Activated CD4-positive, alpha-beta T cell treated with anti-CD3 and anti-CD28 coated beads, Interleukin-2, amount 50 U/mL, for 24 hours (primary cell): ENCODE measurements at places on chromosomes 16 and 17.

DNA sequence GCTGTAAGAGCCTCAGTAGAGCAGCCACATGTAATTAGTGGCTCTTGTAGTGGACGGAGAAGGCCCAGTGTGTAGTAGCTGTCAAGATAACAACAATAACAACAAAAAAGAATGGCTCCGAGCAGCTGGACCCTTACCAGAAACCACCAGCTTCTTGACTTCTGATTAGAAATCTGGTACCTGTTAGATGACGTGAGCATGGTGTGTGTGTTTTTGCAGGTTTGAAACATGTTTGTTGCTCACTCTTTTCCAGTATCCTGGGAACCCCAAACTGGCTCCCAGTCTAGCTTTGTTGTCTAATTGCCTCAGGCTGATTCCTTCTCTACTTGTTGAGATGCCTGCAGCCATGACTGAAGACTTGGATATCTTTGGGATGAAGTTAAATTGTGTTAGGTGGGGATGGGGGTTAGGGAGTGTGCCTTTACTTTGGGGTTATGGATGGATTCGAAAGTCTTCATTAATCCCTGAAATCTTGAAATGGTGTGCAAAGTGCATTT lies 21.0 kb downstream of the IGF2BP1 start:
- no peak for DNase-seq

- DNase-seq, result no peak
These were observed 4.4 kb upstream of the SNX29 start for GRCh38 chr16:11972128-11972527.

GRCh38 chr17:10136258-10136981 lies 62.0 kb downstream of the GAS7 start:
- no peak for DNase-seq

DNA sequence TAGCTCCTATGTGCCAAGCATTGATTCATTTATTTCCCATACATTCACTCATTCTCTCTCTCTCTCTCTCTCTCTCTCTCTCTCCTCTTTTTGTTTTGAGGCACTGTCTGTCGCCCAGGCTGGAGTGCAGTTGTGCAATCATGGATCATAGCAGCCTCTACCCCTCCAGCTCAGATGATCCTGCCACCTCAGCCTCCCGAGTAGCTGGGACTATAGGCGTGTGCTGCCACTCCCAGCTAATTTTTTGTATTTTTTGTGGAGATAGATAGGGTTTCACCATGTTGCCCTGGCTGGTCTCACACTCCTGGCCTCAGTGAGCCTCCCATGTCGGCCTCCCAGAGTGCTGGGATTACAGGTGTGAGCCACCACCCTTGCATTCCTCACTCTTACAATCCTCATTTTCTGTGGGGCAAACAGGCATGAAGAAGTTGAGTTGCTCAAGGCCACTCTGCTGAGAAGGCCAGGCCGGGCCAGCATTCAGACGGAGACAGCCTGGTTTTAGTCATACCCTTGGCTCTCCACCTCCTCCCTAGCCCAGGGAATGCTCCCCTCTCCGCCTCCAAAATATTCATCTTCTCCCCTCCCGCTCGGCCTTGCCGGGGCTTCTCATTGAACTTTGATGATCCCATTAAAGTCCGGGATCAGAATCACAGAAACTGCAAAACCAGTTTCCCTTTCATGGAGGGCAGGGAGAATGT lies 765 bp upstream of the PRM2 start:
- no peak for DNase-seq

- DNase-seq, result no peak
These were observed 132.3 kb downstream of the TRIM37 start for GRCh38 chr17:58974354-58974753.

DNA sequence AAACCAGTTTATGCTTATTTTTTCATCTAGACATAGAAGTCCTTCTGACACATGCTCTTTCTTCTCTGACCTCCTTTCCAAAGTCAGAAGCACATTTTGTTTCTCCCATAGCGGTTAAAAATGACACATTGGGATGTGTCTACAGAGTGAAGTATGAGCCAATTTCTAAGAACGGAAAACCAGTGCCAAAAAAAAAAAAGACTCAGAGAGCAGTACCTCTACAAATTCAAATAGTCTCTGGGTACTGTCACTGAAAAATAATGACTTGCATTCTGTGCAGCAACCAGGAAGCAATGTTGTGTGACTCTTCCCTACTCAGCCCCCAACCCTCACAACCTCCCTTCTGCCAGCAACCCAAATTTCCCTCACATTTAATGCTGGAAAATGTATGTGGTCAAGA lies 145.5 kb upstream of the PMFBP1 start:
- no peak for DNase-seq

GRCh38 chr16:54645345-54645744 lies 285.3 kb upstream of the IRX5 start:
- DNase-seq, result no peak

- no peak for DNase-seq
These were observed 239.3 kb upstream of the C16orf82 start for GRCh38 chr16:26827386-26827785.

DNA sequence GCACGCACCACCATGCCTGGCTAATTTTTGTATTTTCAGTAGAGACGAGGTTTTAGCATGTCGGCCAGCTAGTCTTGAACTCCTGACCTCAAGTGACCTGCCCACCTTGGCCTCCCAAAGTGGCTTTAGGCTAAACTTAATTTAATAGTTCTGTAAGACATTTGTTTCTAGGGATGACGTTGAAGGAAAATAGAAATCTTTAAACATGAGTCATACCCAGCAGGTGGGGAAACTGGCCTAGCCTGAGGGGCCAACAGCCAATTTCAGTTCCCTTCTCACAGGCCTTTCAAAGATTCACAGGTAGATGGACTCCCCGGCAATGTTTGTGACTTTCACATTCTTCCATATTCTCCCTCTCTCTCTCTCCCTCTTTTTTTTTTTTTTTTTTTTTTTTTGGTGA lies 18.1 kb upstream of the ITPRIPL2 start:
- no peak for DNase-seq

DNA sequence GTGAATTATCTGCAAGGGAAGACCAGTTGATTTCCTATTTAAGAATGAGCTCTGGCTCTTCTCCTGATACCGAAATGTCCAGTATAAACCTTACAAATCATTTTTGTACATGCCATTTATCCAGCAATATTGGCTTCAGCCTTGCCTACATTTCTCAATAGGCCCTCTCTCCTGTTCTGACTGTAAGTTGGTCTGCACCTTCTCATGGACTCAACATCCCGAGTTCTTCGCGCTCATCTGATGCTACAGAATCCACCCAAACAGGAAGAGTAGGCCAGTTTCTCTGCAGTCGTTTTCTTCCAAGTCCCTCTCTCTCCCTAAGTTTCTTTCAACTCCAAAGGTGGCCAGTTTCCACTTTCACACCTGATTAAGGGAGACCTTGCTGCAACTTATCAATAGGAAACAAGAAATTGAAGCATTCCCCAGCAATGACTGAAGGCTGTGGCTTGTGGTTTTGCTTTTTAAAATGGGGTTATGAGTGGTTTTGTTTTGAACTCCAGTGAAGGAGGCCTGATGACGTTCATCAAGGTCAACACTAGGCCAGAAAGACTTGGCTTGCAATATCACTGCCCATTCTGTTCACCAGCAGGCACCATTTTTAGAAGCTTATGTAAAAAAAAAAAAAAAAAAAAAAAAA lies 383.0 kb downstream of the MAF start:
- DNase-seq, result no peak

GRCh38 chr16:65136681-65137080 lies 14.8 kb upstream of the CDH11 start:
- no peak for DNase-seq

DNA sequence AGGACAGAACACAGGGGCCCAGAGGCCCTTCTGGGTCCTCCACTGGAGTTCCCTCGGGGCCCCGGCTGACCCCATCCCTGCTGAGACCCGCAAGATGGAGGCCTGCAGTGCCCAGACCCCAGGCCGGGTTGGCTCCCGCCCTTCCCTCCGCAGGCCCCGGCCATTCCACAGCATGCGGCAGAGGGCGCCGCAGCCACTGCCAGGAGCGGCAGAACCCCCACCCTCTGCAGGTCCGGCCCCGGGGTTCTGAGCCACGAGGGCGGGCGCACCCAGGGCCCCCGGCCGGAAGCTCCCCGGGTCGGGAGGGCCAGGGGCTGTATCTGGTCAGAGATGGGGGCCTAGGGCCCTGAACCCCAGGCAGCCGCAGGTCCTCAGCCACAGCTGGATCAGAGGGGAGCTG lies 2.4 kb upstream of the PERCC1 start:
- peak; percentile 24 for DNase-seq

DNA sequence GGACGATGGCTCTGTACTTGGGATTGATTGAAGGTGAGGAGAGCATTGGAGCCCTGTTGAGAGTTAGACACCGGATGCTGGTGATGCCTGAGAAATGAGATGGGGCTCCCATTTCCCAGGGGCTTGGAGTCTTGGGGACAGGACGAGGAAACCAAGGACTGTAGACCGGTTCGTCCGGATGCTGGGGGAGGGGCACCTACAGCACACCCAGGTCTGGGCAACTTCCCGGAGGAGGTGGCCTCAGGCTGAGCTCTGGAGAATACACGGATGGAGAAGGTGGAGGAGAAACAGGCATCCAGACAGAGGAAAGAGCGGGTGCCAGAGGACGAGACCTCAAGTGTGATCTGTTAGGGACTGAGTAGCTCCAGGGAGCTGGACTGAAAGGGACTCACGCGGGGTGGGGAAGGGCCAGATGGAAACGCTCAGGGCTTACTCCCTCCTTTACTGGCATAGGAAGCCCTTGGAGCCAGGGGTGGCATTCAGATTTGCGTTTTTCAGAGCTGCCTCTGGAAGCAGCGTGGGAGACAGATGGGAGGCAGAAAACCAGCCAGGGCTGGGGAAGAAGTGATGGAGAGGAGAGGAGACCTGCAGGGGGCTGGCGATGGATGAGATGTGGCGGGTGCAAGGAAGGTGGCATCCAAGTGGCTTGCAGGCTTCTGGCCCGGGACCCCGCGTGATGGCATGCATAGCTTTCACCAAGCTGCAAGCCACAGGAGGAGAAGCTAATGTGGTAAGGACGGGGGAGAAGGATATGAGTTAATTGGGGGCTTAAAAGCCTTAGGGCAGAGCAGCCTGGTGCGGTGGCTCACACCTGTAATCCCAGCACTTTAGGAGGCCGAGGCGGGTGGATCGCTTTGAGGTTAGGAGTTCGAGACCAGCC lies 8.3 kb downstream of the C1QTNF1 start:
- no peak for DNase-seq

GRCh38 chr17:78072961-78073360 lies 55.6 kb downstream of the TMC6 start:
- DNase-seq, result no peak

DNA sequence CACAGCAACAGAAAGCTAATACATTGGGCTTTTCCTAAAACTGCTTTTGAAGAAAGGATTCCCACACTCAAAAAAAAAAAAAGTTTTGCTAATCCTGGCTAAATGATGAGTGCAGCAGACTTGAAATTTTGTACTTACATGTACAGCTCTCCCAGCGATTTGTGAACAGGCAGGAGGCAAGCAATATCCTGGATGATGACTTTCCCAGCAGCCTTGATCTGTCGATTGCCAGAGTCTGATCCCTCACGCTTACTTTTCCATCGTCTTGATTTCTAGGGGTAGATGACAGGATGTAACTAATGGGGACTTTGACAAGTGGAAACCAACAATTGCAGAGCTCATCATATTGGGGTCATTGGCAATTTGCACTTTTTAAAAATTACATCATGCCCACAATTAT lies 91.4 kb downstream of the WDR59 start:
- no peak for DNase-seq

DNA sequence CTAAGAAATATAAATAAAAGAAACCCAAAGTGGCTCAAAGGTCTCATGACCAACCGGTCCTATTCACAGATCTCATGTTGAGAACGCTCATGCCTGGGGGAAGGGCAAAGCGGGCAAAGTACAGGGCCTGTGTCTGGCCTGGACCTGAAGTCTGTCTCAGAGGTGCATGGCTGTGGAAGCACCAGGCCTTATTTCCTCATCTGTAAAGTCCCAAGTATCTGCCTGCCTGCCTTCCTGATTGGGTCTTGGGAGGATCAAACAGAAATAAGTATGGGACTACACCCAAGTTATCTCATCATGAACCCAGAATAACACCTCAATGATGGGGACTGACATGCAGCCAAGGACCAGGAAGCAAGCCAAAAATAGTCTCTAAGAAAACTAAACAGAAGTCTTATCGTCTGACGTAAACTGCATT lies 14.2 kb downstream of the AXIN2 start:
- DNase-seq, result no peak

GRCh38 chr16:82063456-82064082 lies 28.5 kb downstream of the HSD17B2 start:
- no peak for DNase-seq

- no peak for DNase-seq
These were observed 14.6 kb downstream of the NUDT7 start for GRCh38 chr16:77736879-77737278.

GRCh38 chr17:62816282-62816839 lies 8.2 kb upstream of the MARCHF10 start:
- no peak for DNase-seq

- DNase-seq, result no peak
These were observed 9.4 kb downstream of the WNT3 start for GRCh38 chr17:46809110-46809571.

- no peak for DNase-seq
These were observed 46.1 kb downstream of the ZNRF1 start for GRCh38 chr16:75044800-75045361.

GRCh38 chr16:27499659-27500055 lies 50.1 kb downstream of the GTF3C1 start:
- DNase-seq, result no peak

DNA sequence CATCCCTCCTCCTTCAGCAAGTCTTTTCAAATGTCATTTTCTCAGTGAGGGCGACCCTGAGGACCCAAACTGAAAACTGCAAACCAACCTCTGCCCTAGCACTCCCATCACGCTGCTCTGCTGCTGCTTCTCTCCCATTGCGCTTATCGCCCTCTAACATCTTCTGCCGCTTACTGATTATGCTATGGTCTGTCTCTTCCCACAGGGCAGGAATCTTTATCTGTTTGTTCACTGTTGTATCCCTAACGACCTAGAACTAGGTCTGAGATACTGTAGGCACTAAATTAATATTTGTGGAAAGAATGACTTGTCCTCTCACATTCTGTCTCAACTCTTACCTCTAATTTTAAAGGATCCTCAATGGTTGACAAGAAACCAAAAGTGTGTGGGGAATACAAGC lies 12.5 kb downstream of the ZSCAN32 start:
- no peak for DNase-seq

DNA sequence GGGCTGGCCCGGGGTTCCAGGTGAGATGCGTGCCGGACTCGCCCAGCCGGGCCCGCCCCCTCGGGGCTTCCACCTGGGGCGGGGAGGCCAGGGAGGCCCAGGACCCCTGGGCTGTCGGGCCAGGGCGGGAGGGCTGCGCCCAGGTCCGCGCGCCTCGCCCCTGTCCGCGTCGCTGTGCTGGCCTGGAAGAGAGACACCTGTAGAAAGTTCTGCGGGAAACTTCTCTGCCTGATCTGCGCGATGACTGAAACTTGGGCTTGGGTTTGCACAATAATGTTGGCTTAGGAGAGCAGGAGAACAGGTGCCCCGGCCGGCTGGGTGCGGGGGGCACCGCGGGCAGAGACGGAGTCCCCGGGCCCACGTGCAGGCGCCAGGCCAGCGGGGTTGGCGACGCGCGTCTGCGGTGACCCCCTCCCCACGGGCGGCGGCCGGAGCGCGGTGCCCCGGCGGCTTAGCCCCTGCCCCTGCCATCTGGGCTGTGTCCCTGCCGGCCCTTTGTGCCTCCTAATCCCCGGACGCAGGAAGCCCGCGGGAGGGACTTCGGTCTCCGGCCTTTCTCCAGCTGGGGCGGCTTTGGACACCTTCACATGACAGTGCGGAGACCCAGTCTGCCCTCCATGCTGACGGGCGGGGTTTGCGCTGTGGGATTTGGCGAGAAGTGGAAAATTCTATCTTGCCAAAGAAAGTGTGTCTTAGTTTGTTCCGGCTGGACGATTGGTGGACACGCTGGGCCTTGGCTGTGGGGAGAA lies 483 bp downstream of the LLGL2 start:
- no peak for DNase-seq

- no peak for DNase-seq
These were observed 600.6 kb downstream of the KCNJ2 start for GRCh38 chr17:70769956-70770355.
